Activated CD8-positive, alpha-beta memory T cell treated with anti-CD3 and anti-CD28 coated beads for 4 hours (primary cell): ENCODE measurements at places on chromosomes 6 and 20.

DNA sequence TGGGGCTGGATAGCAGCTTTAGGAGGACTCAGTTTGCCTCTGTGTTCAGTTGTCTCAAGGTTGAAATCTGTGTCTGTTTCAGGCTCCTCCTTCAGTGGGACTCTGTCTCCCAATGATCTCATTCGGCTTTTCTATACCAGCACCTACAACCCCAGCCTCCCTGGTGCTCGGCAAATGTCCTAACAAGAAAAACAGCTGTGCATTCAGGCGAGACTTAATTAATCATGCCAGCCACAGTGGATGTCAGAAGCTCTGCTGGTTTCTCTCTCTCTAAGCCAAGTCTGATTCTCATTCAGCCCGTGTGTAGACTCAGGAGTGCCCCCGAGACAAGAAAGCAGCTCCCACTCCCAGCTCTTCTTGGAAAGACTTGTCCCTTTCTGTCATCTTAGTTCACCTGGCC lies 46.8 kb downstream of the SUN5 start:
- DNase-seq: no peak

DNA sequence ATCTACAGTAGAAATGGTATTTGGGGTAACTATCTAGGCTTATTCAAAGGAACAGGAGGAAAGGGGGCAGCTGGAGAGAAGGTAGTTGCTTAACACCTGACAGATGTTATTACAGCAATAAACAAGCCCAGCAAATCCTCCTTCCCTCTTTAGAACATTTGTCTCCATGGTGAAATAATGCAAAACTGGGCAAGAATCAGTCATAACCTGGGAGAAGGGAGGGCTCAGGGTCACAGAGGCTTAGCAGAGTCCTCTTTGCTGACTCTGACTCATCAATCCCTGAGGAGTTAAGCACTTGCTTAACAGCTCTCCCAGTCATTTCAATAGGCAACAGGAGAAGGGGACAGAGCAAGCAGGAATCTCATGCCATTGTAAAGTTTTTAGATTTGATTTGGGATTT lies 230.3 kb downstream of the IBTK start:
- DNase-seq: no peak

GRCh38 chr6:41934278-41935192 lies 7.1 kb downstream of the CCND3 start:
- DNase-seq: no peak

GRCh38 chr20:62829231-62830230 lies 12.7 kb downstream of the COL9A3 start:
- no peak for DNase-seq

DNA sequence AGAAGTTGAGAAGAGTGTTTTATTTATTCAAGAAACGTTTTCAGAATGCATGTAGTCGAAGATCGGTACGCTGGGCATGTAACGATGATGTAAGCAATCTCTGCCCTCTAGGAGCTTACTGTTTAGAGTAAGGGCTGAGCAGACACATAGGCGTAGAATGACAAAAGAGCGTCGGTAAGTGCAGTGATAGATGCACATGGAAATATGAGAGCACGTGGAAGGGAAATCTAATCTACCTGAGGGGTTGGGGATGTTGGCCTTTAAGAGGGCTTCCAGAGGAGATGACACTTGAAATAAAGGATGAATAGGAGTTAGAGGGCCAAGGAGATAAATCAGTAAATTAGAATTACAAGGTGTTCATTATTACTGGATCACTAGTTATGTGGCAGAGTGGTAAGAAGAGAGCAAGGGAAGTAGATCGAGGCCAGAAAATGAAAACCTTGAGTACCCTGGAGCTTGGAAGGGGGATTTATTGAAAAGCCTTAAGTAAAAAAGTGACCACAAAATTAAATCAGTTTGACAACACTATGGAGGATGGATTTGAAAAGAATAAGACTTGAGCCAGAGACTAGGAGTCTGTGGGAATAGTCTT lies 782 bp downstream of the TRMT11 start:
- DNase-seq: no peak
